ENCODE measurements at places on chromosomes 2 and 18. TPM values are rescaled to one million over a fixed set of nuclear protein-coding genes. Genes with fewer than 3 reads are reported as not detected.

DNA sequence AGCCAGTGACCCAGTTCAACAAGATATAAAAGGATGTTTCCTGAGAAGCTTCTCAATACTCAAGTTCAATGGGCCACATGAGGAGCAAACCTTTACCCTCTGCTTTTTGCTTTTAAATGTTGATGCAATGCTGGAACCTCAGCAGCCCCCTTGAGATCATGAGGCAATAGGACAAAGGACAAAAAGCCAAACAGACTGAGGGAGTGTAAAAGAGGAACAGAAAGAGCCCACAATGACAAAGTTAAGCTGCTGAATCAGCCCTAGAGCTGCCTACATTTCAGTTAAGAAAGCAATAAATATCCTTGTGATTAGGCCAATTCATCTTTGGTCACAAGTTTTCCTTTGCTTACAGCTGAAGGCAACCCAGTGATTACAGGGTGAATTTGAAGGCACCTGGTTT is 76.9 kb downstream of the MRO start:
- ATAC-seq = no peak

DNA sequence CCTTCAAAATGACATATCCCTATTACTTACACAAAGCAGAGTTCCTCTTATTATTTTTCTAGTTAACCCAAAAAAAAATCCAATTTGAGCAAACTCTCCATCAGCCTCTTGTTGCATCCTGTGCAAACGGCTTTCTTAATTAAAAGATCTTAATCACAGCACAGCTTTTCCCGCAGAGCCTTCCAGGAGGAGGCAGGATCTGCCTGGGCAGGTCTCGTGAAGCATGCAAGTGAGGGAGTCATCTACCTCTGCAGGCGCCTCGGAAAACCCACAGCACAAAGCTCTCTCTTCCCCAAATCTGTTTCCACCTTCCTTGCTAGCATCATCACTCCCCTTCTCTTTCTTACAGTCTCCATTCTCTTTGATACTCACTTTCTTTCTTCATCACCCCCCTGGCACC is 100.4 kb downstream of the EN1 start:
- ATAC-seq = no peak

GRCh38 chr2:135149251-135149650 is 97.2 kb downstream of the RAB3GAP1 start:
- no peak for ATAC-seq

TRABD2A gene
- total RNA-seq = 5.4 TPM

POTEJ gene
- 0.14 TPM for total RNA-seq

GRCh38 chr2:133484106-133484505 is 84.2 kb downstream of the NCKAP5 start:
- ATAC-seq = no peak

GRCh38 chr2:199199797-199200196 is 257.9 kb downstream of the SATB2 start:
- no peak for ATAC-seq

GRCh38 chr2:44753552-44754285 is 187.8 kb upstream of the SIX3 start:
- ATAC-seq = no peak

Data from motor neuron (in vitro differentiated cells).